Caco-2 (cell line): ENCODE measurements at places on chromosomes 11 and 22. TPM values are rescaled to one million over a fixed set of nuclear protein-coding genes. Genes with fewer than 3 reads are reported as not detected.

DNA sequence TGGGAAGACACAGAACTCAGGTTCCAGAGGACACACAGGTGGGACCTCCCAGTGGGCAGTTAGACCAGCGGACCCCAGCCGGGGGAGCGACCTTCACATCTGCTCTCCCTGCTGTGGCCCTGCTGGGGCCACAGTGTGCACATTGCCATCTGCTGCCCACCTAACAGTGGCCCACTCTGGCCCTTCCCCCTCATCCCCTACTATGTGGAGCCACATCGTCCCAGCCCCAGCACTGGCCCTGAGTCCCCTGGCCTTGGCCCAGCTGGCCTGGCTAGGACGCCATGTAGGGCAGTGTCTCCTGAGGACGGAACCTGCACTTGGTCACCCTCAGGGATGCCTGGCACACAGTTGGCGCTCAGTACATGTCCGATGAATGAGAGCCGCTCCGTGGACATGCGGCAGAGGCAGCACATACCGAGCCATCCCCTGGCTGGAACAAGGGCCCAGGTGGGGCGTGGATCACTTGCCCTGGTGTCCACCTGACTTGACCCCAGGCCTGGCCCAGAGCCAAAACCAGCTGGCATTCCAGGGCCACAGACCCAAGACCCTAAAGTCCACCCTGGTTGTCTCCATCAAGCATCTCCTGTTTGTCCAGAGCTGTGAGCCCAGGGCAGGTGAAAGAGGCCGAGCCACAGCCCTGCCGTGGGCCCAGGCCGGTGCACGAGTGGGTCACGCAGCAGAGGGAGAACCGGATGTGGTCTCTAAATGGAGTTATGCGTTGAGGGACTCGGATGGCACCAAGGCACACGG lies 93.1 kb upstream of the FGF3 start:
- DNase-seq: no peak

GRCh38 chr11:116519499-116519898 lies 253.3 kb downstream of the BUD13 start:
- DNase-seq: peak; percentile 3

GRCh38 chr11:36300650-36301049 lies 4.6 kb downstream of the PRR5L start:
- DNase-seq: no peak

- DNase-seq: peak; percentile 80
Observed at GRCh38 chr22:30425616-30426387, at the start of gene MTFP1. Gene MTFP1, plus strand, starts transcription at chr22:30425768. Its CDS starts 112 bp downstream, at chr22:30425880.

- peak; percentile 51 for DNase-seq
Observed at GRCh38 chr11:83292709-83293456, 6.7 kb upstream of the CCDC90B start.

DNA sequence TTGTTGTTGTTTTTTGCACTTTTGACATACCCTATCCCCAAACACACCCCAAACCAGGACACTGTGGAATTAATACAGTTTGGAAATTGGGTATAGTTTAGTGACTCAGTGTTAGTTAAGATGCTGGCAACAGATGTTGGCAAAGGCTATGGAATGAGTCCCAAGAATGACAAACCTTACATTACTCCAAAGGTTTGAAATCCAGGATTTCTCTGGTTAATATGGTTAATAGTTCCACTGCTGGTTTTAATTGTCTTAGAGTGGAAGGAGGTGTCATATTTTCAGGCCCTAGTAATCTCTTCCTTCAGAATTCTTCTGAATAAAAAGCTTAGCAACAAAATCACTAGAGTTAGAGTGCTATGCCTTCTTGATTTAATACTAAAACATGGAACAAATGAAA lies 775 bp downstream of the LPXN start:
- no peak for DNase-seq

- DNase-seq: no peak
Observed at GRCh38 chr11:106957030-106957482, 61.2 kb downstream of the GUCY1A2 start.

DNA sequence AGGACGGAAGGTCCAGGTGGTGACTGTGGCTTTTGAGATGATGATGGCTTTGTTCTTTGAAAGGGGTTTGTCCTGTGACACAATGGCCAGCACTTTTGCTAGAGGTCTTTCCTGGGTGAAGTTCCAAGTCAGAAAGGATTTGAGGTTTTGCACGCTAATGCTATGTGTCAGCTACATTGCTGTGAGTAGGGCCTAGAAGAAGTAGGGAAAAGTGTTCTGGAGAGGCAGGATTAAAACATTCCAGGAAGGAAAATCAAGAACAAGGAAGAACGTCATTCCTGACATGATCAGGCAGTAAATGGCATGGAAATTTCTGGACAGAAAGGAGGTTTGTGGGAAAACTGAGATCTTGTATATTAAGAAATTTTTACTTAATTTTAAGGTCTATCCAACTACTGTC lies 290.7 kb downstream of the NTM start:
- no peak for DNase-seq

DNA sequence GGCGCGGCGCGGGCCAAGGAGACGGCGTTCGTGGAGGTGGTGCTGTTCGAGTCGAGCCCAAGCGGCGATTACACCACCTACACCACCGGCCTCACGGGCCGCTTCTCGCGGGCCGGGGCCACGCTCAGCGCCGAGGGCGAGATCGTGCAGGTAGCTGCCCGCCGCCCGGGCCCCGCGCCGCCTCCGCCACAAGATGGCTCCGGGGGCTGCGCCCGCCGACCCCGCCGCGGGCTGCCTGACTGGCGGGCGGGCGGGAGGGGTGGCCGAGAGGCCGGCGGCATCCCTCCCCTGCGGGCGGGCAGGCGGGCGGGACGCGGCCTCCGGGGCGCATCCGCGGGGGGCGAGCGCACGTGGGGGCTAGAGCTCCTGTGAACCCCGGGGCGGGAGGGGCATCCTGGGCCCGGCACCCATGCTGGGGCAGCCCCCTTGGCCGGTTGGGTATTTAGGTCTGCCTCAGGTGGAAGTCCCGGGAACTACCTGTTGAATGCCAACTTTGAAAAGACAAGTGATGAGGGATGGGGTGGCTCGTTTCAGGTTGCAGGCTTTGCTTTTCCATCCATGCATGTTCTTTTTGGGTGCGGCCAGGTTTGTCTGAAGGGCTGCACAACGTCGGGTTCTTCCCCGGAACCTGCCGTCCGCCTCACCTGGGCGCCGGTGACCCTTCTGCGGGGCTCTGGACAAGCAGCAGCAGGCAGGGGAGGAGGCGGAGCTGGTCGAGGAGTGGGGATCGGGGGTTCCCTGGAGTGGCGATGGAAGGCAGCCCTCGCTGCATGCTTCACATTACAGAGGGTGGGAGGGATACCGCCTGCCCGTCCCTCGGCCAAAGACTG lies 760 bp downstream of the ZNRF3 start:
- peak; percentile 50 for DNase-seq

GRCh38 chr11:66745356-66746235 lies 16.6 kb upstream of the SPTBN2 start:
- peak; percentile 66 for DNase-seq

CHRM1 gene
- total RNA-seq: not detected in 2 replicates

HSPB2 gene
- not detected in 2 replicates for total RNA-seq

LARGE1 gene
- total RNA-seq: 3.2 and 5.8 TPM in 2 replicates

CELSR1 gene
- 29.5 and 33.2 TPM in 2 replicates for total RNA-seq

DGCR2 gene
- total RNA-seq: 65.6 and 67.9 TPM in 2 replicates

INPP5J gene
- total RNA-seq: 6.8 and 7.8 TPM in 2 replicates
